NCI-H2107 (cell line): ENCODE measurements at places on chromosomes 7 and 10.

- no peak for DNase-seq
These were observed 143.7 kb downstream of the ELMO1 start for GRCh38 chr7:37304921-37305320.

- DNase-seq: no peak
These were observed 103.9 kb upstream of the RET start for GRCh38 chr10:42972946-42973345.

DNA sequence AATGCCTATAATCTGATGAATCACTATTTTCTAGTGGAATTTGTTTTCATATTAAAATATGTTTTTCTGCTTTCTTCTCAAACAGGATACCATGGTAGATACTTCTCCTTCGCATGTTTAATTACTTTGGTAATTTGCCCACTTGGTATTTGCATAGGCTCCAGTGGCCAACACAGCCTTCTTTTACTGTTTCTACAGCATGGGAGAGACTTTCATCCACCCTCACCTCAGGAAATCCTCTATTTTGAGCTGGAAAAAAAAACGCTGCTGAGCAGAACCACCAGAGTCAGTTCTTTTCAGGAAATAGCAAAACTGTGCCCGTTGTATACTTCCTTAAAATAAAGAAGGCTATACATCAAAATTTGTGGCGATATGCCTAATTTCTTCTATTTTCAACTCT, 213.3 kb downstream of the MDFIC start:
- no peak for DNase-seq

DNA sequence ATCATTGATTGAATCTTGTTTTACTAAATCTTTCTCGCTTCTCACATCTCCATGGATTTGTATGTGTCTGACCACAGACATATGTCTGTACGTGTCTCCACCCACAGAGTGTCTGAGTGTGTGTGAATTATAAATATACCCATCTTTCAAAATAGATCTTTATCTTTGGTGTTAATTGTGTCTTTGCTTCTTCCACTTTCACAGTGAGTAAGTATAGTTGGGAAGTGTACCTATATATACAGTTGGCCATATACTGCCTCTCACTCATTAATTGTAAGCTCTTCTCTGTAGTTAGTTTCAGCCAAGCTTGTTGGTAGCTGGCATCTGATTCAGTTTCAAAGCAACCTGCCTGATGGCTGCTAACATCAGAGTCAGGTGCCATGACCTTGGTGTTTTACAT, 18.4 kb downstream of the EEPD1 start:
- DNase-seq: no peak

DNA sequence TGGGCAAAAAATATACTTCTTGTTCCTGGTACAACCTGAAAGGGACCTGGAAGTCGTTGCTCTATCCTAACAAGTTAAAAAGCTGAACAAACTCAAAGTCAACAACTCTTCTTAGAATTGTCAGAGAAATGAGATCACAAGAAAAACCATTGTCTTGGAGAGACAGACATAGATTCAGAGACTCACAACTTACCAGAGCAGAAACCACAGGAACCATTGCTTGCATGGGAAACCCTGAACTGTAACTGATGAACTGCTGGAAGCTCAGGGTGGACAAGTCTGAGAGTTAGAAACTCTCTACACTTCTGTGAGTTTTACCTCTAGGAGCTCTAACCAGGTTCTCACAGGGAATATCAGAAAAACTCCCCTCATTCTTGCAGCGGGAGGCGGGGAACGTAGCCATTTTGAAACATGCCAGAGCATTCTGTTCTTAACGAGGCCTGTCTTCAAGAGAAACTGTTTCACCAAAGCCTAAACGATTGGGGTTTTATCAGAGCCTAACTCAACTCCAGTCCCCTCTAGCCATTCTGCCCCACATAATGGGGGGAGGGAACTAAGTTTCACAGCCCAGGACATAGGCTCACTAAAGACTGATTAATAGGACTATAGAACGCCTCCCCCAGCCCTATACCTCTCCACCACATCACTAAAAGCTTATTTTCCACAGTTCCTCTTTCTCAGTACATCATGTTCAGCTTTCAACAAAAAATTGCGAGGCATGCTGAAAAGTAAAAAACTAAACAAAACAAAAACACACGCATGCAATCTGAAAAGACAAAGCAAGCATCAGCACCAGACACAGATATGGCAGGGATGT, 12.0 kb upstream of the GSDME start:
- DNase-seq: no peak

DNA sequence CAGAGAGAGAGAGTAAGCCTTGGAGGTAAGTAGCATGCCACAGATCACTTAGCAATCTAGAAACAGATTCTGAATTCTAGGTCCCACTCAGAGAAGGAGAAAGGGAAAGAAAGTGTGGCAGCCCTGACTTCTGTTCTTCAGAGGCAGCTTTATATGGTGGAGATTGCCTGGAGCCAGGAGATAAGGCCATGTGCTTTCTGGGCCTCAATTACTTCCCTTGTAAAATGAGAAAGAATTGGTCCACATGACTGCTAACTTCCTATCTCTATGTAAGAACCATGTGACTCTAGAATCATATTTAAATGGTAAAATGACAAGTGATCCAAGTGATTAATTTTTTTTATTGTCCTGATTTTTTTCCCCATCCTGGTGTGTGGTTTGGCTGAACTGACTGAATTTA, 64.1 kb downstream of the HHEX start:
- no peak for DNase-seq

GRCh38 chr7:132966754-132967469, 115.0 kb downstream of the CHCHD3 start:
- DNase-seq: no peak

DNA sequence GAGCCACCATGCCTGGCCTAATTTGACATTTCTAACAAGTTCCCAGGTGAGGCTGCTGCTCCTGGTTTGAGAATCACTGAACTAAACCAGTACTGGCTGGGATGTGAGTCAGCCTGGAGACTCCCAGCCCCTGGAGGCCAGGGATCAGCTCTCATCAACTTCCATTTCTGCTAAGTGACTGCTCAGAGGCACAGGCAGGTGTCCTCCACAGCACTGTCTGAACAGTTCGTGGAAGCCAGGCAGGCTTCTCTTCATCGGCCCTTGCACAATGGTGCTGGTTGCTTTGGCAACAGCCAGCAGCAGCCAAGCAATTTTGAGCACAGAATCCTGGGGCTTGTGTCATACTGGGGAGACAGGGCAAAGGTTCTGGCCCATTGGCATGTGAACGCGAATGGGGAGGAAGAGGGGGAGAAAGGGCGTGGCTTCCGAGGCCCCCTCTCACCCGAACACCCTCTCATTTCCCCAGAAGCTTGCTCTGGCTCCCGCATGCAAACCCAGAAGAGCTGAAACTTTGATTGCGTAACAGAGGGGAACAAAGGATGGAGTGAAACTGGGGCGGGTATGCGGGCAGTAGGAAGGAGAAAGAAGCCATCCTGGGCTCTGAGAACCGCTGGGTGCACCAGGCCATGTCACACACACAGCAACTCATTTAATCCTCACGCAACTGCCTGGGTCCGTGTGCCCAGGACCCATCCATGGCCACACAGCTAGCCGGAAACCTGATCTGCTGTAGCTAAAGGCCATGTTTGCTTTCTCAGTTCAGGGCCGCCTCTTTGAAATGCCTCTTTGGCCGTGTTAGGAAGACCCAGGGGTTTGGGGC, 9.0 kb upstream of the POR start:
- peak; percentile 78 for DNase-seq

GRCh38 chr7:102082693-102083368, 203.8 kb upstream of the SH2B2 start:
- DNase-seq: no peak

DNA sequence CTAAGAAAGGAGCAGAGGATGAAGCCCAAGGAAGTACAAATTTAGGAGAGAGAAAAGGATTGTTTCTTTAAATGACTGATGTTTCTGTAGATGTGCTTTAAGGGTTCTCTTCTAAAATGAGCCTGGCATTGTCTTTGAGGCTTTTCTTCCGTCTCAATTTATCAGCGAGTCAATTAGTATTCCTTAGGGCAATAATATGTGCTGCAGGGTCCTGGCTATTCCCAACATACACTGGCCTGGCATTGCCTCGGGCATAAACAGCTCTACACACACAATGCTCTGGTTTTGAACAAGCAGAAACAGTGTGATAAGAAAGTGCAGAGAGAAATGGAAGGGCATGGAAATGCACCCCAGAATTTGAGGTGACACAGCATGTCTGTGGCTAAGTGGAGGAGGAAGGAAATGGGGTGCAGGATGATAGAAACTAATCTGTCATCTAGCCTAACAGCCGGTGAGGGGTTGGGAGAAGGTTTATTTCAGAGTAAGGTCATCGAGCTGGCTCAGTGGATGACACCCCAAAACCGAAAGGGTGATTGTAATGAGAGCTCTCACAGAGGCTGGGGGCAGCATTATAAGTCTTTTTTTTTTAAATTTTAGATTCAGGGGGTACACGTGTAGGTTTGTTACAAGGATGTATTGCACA, 67.5 kb upstream of the ARHGAP21 start:
- DNase-seq: no peak

DNA sequence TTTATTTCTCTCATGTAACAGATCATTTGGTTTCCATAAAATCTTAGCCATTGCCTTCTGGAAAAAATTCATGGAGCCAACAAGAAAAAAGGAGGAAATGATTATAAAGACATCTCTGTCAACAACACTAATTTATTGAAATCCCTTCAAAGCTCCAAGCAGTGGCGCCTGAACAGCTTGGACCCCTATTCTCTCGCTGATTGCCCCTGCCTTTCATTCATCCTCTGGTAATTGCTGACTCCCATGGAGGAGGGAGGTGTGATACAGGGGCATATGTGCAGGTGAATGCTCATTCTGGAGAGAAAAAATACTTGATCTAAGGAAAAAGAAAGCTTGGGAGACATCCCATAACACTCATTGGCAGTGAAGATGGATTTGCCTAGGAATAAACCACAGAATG, 345.5 kb downstream of the FGFR2 start:
- no peak for DNase-seq

GRCh38 chr10:85548034-85548433, 818.6 kb downstream of the GRID1 start:
- DNase-seq: no peak

DNA sequence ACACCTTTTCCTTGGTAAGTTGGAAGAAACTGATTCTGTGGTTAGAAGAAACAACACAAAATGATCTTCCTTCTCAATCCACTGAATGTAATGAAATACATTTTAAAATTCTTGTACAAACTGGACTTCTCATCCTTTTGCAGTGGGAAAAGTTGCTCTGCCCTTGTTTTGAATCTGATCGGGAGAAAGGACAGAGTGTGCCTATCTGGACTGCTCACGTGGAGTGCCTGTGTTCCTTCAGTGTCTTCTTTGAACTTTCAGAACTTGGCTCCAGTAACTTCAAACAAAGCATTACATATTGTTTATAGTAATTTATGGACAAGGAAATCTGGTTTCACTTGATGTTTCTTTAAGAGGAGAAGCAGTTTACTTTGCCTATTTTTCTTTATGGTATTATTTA, 17.1 kb downstream of the SLC26A3 start:
- DNase-seq: no peak

DNA sequence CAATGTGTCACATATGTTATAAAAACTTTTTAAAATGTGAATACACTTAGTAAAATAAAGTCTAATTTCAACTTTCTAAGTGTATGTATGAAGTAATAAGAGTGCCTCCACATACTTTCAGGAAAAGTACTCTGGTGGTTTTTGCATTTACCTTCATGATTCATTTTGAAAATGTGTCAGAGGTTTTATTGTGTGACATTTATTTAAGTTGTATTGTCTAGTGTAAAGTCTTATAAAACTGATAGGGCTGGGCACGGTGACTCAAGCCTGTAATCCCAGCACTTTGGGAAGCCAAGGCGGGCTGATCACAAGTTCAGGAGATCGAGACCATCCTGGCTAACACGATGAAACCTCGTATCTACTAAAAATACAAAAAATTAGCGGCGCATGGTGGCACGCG, 226.5 kb downstream of the ITGB1 start:
- no peak for DNase-seq

GRCh38 chr10:30462513-30462912, 28.5 kb downstream of the MAP3K8 start:
- DNase-seq: no peak

- no peak for DNase-seq
These were observed 353.0 kb upstream of the KCND2 start for GRCh38 chr7:119919986-119920385.

GRCh38 chr7:18927134-18927533, 190.3 kb downstream of the TWIST1 start:
- DNase-seq: no peak

- no peak for DNase-seq
These were observed 5.0 kb upstream of the GDF2 start for GRCh38 chr10:47317251-47317650.

- DNase-seq: no peak
These were observed 41.3 kb downstream of the SH3PXD2A start for GRCh38 chr10:103814105-103814504.

- DNase-seq: no peak
These were observed 224.5 kb upstream of the SP8 start for GRCh38 chr7:21011153-21011552.

DNA sequence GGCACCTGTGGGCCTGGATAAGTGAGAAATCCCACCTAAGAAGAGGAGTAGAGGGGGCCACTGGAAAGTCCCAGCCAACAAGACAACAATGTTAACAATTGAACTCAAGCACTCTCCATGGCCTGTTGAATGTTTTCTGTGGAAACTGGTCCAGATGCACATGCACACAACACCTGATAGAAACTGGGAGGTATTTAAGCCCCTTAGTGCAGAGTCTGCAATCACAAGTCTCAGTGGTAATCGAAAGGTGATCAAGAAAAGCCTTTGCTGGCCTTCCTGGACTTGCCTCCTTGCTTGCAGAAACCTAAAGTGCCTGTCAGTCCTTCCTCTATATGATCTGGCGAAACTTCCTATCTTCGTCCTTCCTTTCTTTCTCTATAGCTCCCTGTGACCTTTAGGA, 30.6 kb upstream of the HNRNPH3 start:
- no peak for DNase-seq

DNA sequence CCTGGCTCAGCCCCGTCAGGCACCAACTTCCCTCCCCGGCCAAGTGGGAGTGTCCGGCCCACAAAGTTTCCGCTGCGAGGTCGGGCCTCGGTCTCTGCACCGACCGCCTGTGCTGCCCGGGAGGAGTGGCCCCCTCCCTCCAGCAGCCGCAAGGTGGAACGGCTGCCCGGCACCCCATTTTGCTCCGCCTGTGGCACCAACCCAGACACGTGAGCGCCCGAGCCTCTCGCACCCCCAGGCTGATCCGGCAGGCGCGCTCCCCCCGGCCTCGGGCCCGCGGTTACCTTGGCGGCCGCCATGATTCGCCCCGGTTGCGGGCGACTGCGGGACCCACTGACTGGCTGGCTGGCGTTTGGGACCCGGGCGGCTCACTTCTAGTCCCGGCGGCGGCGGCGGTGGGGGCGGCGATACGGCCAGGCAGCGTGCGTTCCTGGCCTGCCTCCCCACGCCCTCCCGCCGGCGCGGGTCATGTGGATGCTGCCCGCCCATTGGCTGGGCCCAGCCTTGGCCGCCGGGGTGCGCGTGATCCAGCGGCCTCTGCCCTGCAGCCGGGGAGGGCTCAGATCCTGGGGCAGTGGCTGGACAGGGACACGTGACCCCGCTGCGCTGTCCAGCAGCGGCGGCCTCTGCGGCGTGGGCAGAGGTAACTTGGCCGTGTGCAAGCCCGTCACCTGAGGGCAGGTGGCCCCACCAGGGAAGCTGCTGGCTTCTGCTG, at the start of gene SLC25A13:
TSS of gene SLC25A13 (minus strand) at position 441 of the 715 bp plus-strand sequence. CDS start at position 299, 142 bp downstream.
- peak; percentile 41 for DNase-seq

GRCh38 chr10:130558746-130559546, 422.8 kb downstream of the GLRX3 start:
- no peak for DNase-seq
